T-helper 22 cell (primary cell): ENCODE measurements at places on chromosomes 16 and 17.

DNA sequence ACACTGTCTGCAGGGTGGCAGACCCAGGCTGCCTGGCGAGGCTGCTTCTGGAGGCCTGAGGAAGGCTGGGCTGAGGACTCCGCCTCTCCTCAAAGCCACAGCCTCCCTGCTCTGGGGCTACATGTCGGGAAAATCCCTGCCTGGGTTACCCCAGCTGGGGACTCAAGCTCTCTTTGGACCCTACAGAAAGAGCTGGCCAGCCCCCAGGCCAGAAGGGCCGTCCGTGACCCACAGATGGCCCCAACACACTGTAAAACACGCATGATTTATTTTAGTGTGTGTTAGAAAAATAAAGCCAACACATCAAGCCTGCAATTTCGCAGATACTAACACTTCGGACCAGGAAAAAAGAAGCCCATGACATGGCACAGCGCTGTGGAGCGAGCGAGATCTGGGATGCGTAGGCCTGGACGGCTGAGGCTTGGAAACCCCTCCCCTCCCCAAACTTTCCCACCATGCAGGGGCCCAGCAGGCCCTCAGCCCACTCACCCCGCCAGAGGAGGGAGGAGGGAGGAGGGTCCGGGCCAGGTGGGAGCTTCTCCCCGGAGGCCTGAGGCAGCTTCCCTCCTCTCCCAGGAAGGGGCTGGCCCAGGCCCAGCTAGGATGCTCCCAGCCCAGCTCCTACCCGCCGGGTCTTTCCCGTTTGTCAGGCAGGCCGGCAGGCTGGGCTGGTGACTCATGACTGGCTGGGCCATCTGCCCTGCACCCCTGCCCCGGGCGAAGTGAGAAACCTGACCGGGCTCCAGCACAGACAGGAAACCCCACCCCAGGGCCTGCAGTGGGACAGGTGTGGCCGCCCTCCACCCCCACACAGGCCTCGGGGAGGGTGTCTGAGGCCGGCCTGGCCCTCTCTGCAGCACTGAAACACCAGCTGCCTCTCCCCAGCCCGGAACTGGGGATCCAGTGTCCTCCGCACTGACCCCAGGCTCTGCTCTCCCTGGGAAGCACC lies 34.1 kb upstream of the SLC38A10 start:
- DNase-seq = no peak

- no peak for DNase-seq
Measured at GRCh38 chr17:48179071-48179945, 71.7 kb downstream of the SNX11 start.

DNA sequence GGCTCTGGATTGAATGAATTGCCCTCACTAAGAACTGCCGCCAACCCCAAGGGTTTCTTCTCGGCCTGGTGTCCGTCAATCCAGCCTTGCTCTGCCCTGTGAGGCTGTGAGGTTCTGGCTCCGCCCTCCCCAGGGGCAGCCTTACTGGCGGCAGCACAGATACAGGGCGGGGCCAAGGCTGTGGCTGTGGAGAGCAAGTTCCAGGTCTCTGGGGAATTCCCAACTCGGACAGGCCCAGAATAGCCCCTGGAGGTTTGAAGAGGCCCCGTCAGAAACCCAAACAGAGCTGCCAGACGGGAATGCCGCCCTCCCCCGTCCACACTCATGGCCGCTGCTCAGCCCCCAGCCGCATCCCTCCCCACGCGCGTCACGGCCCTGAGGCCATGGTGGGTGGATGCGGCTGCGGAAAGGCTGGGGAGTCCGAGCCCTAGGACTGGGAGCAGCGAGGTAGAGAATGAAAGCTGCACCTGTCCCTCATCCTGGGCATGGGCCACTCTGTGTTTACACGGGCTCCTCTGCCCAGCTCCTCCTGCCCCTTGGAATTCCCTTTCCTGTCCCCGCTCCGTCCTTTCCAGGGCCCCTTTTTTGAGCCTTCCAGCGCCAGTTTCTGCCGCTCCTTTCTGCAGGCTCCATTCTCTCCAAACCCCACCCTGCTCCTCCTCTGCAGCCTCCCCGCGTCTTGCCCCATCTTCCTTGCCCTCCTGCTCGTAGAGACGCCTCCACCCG lies 660 bp upstream of the PRRT2 start:
- peak; percentile 66 for DNase-seq

- DNase-seq = no peak
Measured at GRCh38 chr16:87015021-87015420, 302.2 kb downstream of the C16orf95 start.

GRCh38 chr16:11488304-11488703 lies 98.4 kb downstream of the LITAF start:
- no peak for DNase-seq
